ENCODE measurements at places on chromosomes 7 and 10. TPM values are rescaled to one million over a fixed set of nuclear protein-coding genes. Genes with fewer than 3 reads are reported as not detected.

- no peaks in the 10 kb centered on the region for H3K27me3 ChIP-seq
- no peak overlapping the region for H3K4me3 ChIP-seq
- no peak for DNase-seq
- peaks cover 10% of the 10 kb centered on the region for H3K4me1 ChIP-seq
Observed at GRCh38 chr10:14612873-14613587, 161.7 kb downstream of the FAM107B start.

DNA sequence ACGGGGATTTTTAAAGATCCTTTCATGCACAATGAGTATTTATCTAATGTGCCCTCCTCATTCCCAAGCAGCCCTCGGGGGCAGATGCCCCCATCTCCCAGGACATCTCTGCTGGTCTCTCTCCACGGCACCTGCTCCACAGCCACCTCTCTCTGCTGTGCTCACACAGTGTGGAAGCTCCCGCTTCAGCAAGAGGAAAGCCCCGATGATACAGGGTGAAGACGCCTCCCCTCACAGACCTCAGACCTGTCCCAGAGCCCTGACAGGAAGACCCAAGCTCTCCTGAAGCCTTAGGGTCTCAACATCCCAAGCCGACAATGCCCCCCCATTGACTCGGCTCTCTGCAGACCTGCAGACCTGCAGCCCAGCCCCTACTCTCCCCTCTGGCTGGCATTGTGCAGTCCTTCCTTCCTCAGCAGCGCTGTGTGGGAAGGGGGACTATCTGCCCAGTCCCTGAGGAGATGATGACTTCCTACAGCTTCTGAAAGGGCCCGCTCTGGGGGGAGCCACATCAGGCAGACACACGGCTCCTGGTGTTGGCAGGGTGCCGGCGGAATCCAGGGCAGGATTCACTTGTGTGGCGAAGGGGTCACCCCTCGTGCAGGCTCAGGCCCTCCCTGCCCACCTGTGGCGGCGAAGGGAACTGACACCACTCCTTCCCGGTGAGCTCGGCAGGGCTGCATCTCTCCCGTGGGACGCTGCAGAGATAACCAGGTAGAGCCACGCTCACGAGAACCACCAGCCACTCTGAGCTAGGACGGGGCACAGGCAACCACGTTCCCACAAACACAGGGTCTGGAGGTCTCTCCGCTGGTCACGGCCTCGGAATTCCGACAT lies 61.8 kb downstream of the PTPRN2 start:
- H3K4me3 ChIP-seq, result no peak overlapping the region
- no peak overlapping the region for H3K27ac ChIP-seq
- peaks cover 5% of the 10 kb centered on the region for H3K4me1 ChIP-seq
- no peaks in the 10 kb centered on the region for H3K36me3 ChIP-seq
- no peak for DNase-seq

- H3K4me3 ChIP-seq, result no peak overlapping the region
- no peak overlapping the region for H3K27ac ChIP-seq
- H3K36me3 ChIP-seq, result no peaks in the 10 kb centered on the region
- H3K4me1 ChIP-seq, result peaks cover 11% of the 10 kb centered on the region
- peaks cover 38% of the 10 kb centered on the region for H3K27me3 ChIP-seq
Observed at GRCh38 chr7:156160811-156161210, 348.5 kb upstream of the SHH start.

GRCh38 chr10:78455236-78455635 lies 421.6 kb downstream of the RPS24 start:
- DNase-seq, result no peak
- H3K4me3 ChIP-seq, result no peak overlapping the region
- no peaks in the 10 kb centered on the region for H3K4me1 ChIP-seq
- no peaks in the 10 kb centered on the region for H3K36me3 ChIP-seq
- peaks cover 54% of the 10 kb centered on the region for H3K27me3 ChIP-seq

DNA sequence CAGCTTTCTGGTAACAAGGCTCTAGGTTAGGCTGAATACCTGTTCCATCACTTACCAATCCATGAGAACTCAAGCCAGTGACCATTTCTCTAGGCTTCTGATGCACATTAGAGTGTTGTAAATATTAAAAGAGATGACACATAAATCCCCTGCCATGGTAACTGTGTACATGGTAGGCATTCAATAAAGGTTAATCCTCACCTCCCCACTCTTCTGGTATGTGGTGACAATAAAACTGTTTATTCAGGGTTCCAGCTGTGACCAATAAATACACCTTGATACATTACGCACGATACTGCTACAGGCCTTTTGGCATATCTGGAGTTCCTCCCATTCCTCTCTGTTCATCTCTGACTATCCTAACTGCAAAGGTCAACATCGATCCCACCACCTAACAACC lies 171.9 kb downstream of the SRPK2 start:
- H3K27ac ChIP-seq, result peak overlapping the region; percentile 65
- no peak for DNase-seq
- H3K4me1 ChIP-seq, result peaks cover 49% of the 10 kb centered on the region
- no peak overlapping the region for H3K4me3 ChIP-seq

DNA sequence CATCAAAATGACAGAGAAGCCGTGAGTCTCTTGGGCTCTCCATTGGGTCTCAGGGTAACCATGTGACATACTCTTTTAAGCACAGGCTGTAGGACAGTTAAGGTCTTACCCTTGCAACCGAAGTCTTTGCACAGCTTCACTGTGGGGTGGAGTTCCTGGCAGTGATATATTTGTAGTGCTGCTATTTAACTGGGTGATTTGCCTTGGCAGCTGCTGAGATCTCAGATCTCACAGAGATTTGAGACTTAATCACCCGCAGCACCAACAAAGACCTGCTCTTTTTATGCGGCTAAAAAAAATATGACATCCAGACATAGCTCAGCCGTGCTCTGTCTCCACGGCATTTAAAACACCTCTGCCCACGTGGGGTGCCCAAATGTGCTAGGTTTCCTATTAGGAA lies 63.4 kb upstream of the NPTX2 start:
- H3K4me3 ChIP-seq, result no peak overlapping the region
- peaks cover 4% of the 10 kb centered on the region for H3K27me3 ChIP-seq
- no peak overlapping the region for H3K27ac ChIP-seq
- peaks cover 1% of the 10 kb centered on the region for H3K36me3 ChIP-seq
- no peak for DNase-seq
- no peaks in the 10 kb centered on the region for H3K4me1 ChIP-seq

- H3K27me3 ChIP-seq, result peaks cover 84% of the 10 kb centered on the region
- H3K4me1 ChIP-seq, result no peaks in the 10 kb centered on the region
- H3K36me3 ChIP-seq, result no peaks in the 10 kb centered on the region
- no peak for DNase-seq
Observed at GRCh38 chr7:115116773-115117715, 195.2 kb downstream of the MDFIC start.

CTNNA3 gene
- total RNA-seq, result not detected

DNA sequence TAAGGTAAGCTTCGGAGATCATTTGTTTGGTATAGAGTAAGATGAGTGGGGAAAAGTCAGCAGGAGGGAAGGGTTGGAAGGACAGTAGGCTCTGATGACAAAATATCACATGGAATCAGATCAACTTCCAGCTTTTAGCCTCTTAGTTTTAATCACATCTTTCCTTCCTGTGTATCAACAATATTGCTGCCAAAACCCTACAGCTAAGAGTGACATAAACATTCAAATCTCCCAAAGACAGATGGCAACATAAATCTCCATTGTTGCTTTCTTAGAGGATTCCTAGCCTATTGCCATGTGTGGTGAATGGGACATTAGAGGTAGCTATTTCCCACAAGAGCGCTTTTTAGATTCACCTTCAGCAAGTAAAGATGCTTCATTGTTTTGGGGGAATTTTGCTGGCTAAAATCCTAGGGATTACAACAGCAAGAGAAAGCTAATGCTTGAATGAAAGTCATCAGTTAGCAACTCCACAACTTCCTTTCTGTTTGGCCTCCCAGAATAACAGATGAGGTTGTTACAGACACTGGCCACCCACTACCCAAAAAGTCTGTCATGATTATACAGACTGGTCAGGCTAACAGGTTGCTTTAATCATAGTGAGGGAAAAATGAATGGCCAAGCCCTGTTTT lies 35.2 kb upstream of the FZD1 start:
- no peaks in the 10 kb centered on the region for H3K4me1 ChIP-seq
- peaks cover 6% of the 10 kb centered on the region for H3K36me3 ChIP-seq
- H3K27me3 ChIP-seq, result no peaks in the 10 kb centered on the region
- H3K4me3 ChIP-seq, result no peak overlapping the region
- H3K27ac ChIP-seq, result no peak overlapping the region

DNA sequence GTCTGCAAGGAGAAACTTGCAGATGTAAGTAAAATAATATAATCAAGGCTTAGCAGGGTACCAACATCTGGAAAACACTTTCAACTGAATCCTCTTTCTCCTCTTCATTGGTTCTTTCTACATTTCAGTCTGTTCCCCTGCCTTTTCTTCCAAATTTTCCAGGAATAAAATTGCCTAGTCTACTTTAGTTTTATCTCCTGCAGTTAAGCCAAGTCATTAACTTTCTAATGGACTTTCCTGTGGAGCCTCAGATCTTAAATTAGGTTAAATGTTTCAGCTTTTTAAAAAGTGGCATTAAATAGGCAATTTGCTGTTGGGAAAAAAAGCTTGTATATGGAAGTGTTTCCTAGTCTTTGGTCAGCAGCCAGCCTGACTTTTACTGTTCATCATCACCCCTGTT lies 70.8 kb downstream of the EEPD1 start:
- H3K4me1 ChIP-seq, result no peaks in the 10 kb centered on the region
- H3K27ac ChIP-seq, result no peak overlapping the region
- peaks cover 14% of the 10 kb centered on the region for H3K27me3 ChIP-seq

DNA sequence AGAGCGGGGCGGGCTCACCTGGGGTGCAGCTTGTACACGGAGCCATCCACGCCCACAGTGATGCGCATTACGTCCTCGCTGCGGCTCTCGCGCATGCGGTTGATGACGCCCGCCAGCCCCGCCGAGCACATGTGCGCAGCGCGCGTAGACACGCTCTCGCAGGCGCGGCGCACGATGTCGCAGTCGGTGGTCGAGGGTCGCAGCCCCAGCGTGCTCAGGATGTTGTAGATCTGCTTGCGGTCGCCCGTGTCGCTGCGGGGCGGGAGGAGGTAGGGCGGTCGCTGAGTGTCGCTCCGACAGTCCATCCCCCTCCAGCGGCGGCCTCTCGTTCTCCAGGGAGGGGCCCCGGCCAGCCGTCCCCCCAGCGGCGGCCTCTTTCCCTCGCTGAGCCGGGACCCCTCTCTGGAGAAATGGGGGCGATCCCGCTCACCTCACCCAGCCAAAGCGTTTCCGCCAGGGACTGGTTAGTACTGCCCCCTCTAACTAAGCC lies 4.4 kb upstream of the MYL7 start:
- no peaks in the 10 kb centered on the region for H3K36me3 ChIP-seq
- no peaks in the 10 kb centered on the region for H3K27me3 ChIP-seq
- H3K4me1 ChIP-seq, result no peaks in the 10 kb centered on the region
- DNase-seq, result no peak
- H3K27ac ChIP-seq, result no peak overlapping the region

CLDN4 gene
- 0.28 TPM for total RNA-seq
